ENCODE measurements at places on chromosomes 1 and 21.

GRCh38 chr1:171877701-171878100, 36.4 kb downstream of the DNM3 start:
- DNase-seq = no peak

GRCh38 chr1:220797553-220797952, 10.8 kb downstream of the MTARC1 start:
- DNase-seq = no peak

DNA sequence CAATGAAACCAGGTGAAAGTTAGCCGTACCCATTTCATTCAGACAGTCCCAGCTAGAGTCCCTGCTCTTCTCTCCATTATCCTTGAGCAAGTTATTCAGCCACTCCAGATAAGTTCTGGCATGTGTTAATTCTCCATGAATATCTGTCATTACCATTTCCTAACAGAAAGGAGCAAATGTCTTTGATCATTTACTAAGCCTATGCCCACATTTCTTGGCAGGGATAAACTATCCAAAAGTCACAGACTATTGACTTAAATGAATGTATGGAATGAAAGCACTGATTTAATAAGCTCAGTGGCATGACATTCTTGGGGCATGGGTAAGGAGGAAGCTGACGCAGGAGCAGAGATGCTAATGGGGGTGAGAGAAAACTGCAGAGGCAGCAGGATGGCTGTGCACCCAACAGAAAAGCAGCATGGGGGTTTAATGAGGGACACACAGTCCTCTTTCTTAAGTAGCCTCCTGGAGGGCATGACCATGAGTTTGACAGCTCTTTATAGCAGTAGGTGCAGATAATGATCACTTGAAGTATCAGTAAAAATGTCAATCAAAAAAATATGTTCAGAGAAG, 17.6 kb upstream of the DHCR24 start:
- DNase-seq = no peak

DNA sequence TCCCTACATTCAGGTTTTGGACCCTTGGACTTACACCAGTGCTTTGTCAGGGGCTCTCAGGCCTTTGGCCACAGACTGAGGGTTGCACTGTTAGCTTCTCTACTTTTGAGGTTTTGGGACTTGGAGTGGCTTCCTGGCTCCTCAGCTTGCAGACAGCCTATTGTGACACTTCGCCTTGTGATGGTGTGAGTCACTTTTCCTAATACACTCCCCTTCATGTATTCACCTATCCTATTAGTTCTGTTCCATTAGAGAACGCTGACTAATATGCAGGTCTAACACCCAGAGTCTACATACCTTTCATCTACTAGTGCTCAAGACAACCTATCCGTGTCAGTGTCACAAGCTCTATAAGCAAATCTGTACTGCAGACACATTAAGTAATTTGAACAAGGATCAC, 605.3 kb downstream of the KCNT2 start:
- no peak for DNase-seq

DNA sequence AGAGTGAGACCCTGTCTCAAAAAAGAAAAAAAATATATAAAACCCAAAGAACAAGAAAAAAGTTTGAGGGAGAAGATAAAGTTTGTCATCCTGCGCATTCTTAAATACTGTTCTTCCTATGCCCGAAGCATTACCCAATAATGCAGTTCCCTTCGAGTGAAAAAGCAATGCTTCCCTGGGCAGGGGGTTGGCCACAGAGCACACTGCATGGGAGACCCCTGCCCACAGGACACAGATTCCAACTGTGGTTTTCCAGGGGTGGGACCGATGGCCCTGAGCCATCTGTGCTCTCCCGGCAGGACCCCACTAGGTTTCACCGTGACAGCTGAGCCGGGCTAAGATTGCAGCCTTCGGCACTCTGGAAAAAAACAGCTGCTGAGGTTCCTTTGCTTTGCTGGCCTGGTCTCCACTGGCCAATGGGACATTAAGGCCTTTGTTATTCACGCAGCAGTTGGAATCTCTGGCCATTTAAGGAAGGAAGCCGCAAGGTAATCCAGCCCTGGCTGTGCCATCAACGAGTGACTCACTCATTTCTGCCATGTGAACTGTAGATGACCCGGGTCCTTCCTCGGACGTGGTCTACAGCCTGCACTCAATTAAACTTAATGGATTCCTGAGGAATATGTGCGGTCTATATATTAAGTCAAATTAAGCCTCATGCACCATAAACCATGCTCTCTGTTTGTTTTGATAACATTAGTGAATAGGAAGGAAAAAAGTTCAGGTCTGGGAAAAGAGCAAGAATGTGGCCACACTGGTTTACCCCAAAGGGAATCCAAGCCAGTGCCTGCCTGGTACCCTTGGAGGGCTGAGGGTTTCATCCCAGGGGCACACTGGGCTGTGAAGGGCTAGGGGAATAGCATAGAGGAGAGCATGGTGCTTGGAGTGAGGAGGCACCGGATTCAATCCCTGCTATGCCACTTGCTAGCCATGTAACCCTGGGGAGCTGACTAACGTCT, 163.2 kb downstream of the ZBTB18 start:
- DNase-seq = no peak

DNA sequence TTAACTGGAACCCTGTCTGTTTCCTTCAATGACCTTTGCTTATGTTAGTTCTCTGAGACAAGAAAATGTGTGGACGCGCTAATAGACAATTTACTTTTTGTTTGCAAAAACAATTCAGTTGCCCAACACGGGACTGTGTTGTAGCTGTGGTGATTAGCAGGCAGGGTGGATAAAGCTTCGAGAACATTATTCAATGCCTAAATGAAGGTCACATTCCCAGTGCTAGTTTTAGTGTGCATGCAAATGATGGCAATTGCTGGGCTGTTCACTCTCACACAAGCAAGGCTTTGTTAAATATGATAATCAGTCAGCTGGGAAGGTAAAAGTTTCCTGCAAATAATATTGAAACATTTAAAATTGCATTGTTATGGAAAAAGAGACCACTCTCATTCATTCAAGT, 188.4 kb downstream of the BACH1 start:
- DNase-seq = no peak

DNA sequence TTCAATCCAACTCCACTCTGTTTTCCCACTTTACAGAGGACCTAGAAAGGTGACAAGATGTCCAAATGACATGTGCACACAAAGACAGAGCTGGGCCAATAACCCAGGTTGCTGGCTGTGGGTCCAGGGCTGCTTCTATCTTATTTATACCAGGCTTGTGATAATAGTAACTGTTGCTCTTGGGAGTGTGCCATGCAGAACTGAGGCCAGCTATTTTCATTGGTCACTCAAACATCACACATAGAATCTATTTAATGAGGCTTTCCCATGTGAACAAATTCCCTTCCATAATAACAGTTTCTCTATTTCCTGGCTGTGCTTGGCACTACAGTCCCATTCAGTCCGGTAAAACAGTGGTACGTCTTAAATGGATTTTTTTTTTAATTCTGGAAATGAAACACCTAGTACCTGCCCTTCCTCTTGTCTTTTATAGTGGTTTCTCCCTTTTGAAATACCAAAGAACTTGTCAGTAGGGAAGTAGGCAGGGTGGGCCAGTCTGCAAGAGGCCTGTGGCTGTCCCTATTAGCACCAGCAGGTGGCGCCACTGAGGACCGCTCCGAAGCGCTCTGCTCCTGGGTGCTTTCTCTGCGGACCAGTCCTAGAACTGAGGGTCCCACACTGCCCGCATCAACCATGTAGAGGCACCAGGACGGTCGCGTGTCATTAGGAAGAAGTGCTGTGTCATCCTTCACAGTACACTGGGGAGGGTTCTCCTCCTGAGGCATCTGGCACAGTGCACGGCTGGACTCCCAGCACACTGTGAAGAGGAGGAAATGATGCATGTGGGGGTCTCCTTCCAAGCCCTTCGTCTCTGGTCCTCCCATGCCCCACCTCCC, 52.1 kb downstream of the GPR161 start:
- peak; percentile 19 for DNase-seq
